ENCODE measurements at places on chromosomes 2 and 18. TPM values are rescaled to one million over a fixed set of nuclear protein-coding genes. Genes with fewer than 3 reads are reported as not detected.

The KYNU gene
- polyA plus RNA-seq = 4.0 TPM

The MC4R gene
- 0.06 TPM for polyA plus RNA-seq

The LIPT1 gene
- polyA plus RNA-seq = 7.3 TPM

The AQP4 gene
- not detected for polyA plus RNA-seq

The NYAP2 gene
- polyA plus RNA-seq = not detected

The DCDC2C gene
- not detected for polyA plus RNA-seq

The EPAS1 gene
- 522 TPM for polyA plus RNA-seq

- no peak for DNase-seq
Measured at GRCh38 chr2:71045865-71046548, 22.4 kb upstream of the NAGK start.

DNA sequence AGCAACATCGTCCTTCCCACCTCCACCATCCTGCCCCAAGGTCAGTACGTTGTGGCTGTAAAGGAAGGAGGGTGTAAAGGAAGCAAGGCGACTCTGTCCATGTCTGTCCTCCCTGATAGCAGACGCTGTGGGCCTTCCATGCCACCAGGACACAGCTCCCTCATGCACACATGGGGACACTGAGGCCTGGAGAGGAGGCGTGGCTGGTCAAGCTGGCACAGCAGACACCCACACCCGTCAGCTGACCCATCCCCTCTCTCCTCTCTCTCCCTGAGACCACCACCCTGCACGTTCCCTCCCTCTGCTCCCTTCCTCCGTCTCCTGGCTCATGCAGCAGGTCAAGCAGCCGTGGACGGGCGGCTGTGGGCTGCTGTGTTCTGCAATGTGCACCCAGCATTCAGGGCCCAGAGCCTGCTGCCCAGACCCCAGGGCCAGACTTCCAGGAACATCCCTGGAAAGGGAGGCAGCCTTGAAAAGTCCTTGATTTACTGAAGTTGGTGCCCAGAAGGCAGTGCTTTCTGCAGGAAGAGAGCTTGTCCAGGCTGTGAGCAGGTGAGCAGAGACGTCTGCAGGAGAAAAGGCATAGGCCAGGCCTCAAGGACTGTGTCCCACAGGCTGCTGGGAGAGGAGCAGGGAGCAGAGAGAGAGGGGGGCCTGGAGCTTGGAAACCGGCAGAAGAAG is 133.6 kb downstream of the DDX1 start:
- no peak for DNase-seq

DNA sequence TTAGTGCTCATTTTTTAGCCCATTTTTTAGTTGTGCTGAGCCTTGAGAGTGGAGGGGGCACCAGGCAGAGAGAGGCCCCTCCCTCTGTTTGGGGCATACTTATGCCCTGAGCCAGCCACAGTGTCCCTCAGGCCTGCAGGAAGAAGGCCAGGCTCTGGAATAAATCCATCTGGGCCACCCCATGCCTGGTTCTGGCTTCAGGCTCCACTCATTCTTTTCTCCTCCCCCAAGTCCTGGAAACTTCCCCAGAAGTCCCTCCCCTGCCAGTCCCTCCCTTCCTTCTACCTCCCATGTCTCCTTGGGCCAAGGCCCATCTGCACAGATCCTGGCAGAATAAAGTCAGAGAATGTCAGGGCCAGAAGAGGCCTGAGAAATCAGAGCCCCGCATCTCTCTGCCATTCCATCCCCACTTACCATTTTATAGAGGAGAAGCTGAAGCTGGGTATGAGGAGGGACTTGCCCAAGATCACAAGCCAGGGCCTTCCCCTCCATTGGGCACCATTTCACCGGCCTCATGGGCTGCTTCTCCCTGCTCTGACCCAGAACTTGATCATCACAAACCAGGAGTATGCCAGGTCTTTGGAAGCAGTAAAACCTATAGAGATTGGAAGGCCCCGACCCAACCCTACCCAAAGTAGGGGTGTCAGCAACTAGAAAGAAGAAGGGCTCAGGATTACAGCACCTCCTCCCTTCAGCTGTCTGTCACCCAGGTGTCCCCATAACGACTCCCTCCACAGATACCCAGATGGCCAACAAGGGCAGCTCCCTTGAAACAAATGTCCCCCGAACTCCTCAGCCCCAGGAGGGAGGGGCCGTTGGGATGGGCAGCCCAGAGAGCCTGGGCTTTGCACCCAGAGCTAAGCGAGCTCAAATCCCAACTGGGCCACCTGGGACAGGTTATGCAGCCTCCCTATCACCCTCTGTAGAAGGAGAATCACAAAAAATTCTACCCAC is 108.4 kb downstream of the POLR1A start:
- DNase-seq = no peak

GRCh38 chr2:106734165-106734564 is 151.8 kb downstream of the ST6GAL2 start:
- DNase-seq = no peak

DNA sequence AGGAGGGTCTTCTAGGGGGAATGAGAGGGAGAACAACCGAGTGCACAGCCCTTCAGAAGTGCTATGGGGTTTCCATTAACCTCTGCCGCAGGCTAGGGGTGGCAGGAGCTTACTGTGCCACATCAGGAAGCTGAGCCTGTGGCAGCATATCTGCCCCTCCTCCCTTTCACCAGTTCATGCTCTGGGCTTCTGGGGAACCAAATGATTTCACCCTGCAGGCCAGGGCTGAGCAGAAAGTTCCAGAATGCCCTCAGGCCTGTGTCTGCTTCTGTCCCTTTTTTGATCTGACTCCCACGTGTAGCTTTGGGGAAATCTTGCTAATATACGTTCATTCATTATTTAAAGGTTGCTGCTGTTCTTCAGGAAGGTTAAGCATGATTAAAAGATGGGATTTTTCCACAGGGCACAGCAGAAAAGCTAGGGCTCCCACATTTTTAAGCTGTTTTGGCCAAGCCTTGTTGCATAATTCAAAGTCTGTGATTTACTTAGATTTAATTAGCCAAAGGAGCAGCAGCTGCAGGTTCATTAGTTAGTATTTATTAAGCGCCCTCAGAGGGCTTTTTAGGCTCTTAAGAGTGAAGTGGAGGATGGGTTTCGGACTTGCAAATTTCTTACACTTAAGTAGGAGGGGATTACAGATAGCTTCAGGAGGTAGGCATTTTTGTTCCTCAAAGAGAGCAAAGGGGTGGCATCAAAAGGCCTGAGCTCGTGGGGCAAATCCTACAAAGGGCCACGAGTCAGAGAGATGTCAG is 10.2 kb downstream of the TMEM247 start:
- DNase-seq = no peak

GRCh38 chr18:74148543-74149070 is 284 bp downstream of the TIMM21 start:
- no peak for DNase-seq

DNA sequence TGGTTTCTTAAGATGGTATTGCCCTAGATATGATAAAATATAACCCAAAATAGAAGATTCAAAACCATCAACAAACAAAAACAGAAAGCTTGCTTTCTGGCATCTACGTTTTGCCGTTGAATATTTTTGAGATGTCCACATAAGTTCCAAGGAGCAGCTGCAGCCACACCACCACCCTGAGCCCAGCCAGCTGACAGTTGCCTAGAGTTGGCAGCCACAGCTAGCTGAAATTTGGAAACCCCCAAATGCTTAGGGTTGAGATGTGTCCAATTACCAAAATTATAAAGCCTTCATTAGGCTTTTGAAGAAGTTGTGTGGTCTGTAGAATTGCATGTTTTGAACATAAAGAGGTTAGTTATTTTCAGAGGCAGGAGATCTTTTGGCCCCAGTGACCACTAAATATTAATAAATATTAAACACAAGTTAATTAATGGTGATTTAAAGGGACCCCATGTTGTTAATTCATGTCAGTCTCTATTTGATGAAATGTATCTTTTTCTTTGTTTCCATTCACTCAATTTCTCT is 118.1 kb upstream of the DTNA start:
- DNase-seq = no peak

GRCh38 chr2:1750933-1751766 is 6.8 kb upstream of the PXDN start:
- DNase-seq = peak; percentile 72

GRCh38 chr2:220127876-220128275 is 500.4 kb downstream of the SLC4A3 start:
- DNase-seq = no peak

Measured in AG04450 (cell line).